ENCODE measurements at places on chromosomes 1 and 21.

DNA sequence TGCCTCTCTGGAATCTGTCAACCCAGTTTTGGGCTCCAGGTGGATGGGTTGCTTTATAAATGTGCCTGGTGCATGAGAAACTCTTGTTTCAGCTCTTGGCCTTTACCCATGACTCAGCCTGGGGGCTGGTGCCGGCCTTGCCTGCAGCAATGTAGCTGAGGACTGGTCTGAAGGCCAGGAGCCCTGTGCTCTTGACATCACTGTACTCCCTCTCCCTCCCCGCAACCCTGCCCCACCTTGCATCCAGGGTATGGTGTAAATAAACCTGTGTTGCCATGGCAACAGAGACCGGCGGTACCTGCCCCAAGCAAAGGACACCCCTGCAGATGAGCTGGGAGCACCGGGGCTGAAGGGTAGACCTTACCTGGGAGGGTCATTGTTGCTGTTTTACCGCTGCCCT, 13.3 kb downstream of the FAM151A start:
- no peak for DNase-seq

- no peak for DNase-seq
These were observed 24.0 kb upstream of the CDK18 start for GRCh38 chr1:205480349-205480985.

DNA sequence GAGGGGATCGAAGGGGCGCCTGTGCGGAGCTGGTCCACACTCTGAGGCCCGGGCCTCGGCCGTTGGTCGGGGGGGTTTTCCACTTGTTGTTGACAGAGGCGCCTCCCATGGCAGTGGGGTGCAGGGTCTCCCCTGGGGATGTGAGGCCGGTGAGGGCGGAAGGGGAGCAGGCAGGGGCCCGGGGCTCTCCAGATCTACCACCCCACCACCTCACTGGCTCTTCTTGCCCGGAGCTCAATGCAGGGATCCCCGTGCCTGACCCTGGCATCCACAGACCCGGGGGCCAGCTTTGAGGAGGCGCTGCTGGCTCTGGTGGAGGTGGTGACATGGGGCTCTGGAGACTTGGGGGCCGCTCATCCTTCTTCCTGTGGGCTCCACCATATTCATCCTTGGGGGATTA, 7.1 kb upstream of the PEX10 start:
- no peak for DNase-seq

DNA sequence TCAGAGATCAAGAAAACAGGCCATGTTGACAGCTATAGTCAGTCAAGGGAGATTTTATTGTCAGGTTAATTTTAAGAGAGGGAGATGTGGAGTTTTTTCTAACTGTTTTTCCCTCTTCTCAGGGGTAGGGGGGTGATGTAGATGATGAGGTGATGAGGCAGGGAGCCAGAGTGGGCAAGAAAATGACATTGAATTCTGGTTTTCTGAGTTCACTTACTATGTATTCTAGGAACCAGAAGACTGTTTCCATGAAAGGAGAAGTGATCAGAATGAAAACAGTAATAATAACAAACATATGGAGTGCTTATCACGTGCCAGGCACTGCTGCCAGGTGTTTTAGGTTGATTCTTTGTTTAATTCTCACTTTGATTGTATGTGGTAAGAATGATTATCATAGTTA, 40.2 kb downstream of the CASQ2 start:
- no peak for DNase-seq

DNA sequence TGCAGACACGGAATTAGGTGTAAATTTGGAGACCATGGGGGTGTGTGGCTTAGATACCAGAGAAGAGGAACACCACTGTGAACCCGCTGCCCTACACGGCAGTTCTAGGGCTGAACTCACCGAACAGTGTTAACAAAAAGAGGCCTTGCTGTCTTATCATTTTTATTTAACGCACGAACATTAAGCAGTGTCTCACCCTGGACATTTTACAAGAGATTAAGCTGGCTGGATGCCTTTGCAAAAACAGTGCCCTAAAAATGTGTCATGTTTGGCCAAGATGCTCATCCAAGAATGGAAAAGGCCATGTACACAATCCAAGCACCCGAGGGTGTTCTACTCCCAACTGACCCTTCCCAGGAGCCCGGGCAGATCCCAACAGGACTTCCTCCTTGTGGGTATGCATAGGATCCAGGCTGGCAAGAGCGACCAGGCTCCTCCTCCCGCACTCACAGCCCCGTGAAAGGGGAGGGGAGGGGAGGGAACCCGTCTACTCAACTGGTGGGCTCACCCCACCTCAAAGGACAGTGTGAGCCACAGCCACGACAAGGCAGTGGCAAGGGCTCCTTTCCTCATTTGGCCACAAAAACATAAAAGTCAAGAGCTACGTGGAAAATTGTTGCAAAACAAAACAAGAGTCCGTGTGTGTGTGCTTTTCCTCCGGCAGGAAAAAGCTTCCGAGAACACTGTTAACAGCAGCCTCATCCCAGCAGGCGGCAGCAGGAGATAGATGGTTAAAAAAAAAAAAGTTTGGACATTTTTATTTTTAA, 20.3 kb downstream of the C2CD2 start:
- no peak for DNase-seq

- DNase-seq, result no peak
These were observed 22.3 kb downstream of the RRP1B start for GRCh38 chr21:43681650-43682049.

GRCh38 chr1:47507881-47508701, 70.2 kb downstream of the FOXD2 start:
- peak; percentile 23 for DNase-seq

GRCh38 chr1:40915581-40915980, 53.4 kb upstream of the CITED4 start:
- DNase-seq, result no peak

GRCh38 chr1:206551986-206552326, 44.6 kb downstream of the RASSF5 start:
- DNase-seq, result no peak

DNA sequence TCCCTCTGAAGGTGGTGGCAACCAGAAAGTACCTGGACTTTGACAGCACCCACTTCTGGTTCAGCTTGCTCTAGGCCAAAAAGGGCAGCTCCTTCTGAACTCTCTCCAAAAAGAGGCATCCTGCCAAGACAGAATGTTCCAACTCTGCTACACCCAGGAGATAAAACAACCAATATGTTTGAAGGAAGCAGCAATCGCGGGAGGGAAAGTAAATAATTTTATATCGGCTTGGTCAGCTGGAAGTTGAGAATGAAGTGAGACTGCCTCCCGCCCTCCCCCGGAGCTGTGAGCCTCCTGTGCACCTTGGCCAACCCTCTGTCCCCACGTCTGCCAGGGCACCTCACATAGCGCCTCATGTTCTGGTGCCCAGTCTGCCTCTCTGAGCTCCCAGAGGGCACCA, 130.3 kb upstream of the ATP1A1 start:
- no peak for DNase-seq

GRCh38 chr1:2503554-2504224, 22.7 kb downstream of the PANK4 start:
- DNase-seq, result no peak

GRCh38 chr1:209249280-209249670, 334.2 kb upstream of the CAMK1G start:
- peak; percentile 55 for DNase-seq

DNA sequence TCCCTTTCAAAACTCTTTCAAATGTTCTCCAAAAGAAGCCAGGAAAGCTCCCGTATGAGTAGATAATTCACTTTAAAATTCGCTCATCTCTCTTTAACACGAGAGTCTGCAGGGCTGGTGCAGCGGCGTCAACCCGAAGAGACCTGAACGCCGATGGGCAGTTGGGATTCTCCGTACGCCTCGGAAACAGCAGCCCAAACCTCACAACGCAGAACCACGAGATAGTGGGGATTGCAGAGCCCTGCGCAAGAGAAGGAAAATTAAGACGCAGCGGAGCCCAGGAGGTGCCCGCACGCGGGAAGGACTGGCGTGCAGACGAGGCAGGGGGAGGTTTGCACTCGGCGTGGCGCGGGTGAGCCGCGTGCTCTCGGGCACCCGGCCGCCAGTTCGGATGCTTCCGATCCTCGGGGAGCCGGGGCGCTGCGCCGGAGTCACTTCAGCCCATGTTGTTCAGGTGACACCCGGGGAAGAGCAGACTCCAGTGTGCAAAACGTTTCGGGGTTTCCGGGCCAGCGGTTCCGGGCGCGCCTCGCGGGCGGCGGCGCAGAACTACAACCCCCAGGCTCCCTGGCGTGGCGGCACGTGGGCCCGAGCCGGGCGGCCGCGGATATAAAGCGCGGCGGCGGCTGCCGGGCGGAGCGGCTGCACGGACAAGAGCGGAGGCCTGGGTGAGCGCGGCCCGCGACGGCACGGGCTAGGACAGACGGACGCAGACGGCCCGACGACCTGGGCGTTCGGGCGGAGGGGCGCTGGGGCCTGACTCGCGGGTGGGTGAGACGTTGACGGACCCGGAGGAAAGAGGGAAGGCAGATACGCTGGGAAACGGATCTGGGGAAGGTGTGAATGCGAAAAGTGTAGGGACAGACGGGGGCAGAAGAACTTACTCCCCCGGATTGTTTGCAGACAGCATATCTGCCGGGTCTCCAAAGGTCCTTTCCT, at the start of gene NPL:
NPL (plus strand) TSS at position 636 of the 939 bp plus-strand sequence. CDS start 4,599 bp downstream, outside the sequence.
- DNase-seq, result peak; percentile 56

DNA sequence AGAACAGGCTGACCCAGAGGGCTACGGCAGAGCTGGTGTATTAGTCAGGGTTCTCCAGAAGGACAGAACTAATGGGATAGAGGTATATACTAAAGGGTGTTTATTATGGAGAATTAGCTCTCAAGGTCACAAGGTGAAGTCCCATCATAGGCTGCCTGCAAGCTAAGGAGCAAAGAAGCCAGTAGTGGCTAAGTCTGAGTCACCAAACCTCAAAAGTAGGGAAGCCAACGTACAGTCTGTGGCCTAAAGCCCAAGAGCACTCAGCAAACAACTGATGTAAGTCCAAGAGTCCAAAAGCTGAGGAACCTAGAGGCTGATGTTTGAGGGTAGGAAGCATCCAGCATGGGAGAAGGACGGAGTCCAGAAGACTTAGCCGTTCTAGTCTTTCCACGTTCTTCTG, 179.2 kb downstream of the BACH1 start:
- no peak for DNase-seq

All from DMS79 treated with DMSO at 0.1 percent for 48 hours (cell line).